NCI-H524 (cell line): ENCODE measurements at places on chromosomes 1 and 21.

GRCh38 chr21:36059823-36060158 is 535 bp downstream of the SETD4 start:
- DNase-seq: peak; percentile 73

- DNase-seq: no peak
Observed at GRCh38 chr21:34343838-34344381, 19.9 kb upstream of the KCNE2 start.

DNA sequence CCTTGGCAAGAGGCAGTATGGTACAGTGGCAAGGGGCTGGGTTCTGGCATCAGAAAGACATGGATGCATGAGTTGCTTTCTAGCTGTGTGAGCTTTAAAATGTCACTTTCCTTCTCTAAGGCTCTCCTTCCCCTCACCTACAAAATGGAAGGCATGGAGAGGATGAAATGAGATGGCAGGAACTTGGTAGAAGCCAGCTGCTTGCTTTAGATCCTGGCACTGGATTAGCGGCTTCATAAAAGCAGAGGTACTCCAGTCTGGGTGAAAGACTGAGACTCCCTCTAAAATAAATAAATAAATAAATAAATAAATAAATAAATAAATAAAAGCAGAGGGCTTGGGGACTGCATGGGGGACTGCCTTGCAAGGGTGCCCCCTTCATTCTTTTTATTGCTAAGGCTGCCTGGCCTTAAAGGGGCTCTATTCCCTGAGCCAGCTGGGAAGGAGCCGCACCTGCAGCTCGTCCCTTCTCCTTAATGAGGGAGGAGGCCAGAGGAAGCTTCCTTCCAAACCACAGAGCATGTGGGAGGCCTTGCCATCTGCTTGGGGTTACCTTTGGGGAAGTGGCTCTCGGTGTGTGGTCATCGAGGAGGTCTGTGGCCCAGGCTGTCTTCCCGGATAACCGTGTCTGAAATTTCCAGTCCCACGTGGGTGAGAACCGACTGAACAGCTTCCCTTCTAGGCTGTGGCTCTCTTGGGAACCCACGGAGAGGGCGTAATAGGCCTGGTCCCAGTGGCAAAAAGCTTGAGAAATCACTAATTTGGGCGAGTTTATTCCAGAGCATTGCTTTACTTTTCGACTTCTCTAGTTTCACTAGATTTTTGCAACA is 2.0 kb upstream of the ATP13A2 start:
- no peak for DNase-seq

- no peak for DNase-seq
Observed at GRCh38 chr1:63671514-63671913, 78.3 kb downstream of the PGM1 start.

GRCh38 chr1:35706846-35707600 is 11.7 kb downstream of the C1orf216 start:
- no peak for DNase-seq

DNA sequence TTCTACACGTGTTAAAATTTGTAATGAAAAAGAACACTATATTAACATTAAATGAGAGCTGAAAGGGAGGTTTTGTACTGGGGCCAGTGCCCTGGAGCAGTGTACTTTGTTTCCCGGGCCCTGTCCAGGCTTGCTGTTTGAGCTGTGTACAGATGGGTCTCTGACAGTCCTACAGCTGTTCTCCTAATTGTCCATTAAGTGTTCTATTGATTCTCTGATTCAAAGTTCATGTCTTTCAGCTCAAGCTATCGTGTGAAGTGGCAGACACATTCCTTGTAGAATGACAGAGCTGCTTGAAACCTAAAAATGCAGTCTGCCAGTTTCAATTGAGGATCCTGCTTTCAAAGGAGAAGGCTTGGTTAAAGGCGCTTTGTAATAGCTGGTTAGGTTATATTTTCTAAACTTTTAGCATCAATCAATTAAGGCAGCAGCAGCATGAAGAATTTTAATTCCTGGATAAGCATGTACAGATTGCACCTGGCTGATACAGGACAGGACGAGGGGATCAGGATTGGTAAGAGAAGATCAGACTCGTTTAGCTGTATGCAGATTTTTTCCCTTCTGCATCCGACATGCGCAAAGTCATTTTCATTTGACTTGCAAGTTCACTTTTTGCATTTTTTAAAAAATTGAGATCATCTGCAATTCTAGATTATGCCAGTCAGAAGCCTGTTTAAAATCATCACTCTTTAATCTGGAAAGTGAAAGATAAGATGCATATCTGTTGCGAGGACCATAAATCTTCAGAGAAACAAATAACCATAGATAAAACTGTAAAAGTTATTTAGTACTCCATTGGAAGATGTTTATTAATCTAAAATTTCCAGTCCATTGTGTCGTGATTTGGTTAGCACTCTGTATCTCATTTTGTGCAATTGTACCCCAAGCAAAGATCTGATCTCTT is 98.5 kb downstream of the ATG4C start:
- DNase-seq: peak; percentile 86

DNA sequence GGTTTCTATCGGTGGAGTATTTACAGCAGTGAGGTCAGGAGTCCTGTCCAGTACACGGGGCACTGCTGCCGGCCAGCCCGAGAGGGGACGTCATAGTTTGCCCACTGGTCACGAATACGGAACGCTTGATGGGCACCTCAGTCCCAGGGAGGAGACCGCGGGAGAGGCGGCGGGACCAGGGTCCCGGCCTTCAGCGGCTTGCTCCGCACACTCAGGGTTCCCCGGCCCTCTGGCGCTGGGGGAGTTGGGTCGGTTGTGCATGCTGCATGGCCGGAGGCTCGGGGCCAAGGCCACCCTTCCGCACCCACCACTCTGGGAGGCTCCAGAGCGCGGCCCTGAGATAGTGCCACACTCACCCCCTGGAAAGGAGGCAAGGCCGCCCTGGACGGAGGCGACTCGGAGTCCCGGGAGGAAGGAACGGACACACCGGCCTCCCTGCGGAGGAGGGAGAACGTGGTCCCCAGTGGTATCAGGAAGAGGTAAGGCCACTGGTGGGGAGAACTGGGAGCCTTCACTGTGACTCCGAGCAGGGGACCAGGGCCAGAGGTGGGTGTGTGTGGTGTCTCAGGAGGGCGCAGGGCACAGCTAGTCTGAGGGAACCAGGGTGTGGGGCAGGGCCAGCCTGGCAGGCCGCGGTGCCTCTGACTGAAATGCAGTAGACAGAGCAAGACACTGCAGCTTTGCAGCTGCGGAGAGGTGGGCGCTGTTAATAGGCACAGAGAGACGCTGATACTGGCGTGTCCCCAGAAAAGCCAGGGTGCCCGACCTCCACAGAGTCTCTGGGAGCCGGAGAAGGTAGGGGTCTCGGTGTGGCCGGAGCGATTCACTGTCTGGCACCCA is 28.6 kb upstream of the PRSS38 start:
- no peak for DNase-seq

GRCh38 chr1:20497506-20497905 is 10.4 kb downstream of the MUL1 start:
- DNase-seq: no peak

DNA sequence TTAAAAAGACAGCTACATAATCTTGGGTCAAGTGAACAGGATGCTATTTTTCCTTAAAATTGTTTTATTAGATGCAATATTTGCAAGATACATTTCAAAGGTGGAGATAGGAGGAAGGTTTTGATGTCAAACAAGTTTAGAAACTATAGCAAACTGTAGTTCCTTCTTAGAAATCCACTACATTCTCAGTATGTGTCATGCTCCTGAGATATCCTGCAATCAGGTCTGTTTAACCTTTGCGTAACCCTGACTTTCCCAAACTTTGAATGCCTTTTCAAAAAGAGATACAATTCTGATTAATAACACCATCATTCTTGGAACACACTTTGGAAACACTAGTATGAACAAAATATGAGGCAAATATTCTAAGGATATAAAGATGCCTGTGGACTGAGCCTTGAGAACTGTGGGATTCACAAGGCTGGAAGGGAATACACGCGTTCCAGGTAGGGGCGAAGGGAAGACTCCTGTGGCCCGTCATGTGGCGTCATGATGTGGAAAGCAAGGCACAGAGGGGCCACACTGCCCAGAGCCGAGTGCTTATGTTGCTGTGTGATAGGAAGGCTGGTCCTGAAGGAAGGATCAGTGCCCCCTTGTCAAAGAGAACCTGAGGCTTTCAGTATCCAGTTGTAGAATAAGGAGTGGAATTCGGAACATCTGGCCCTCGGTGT is 19.6 kb upstream of the TARBP1 start:
- DNase-seq: no peak

DNA sequence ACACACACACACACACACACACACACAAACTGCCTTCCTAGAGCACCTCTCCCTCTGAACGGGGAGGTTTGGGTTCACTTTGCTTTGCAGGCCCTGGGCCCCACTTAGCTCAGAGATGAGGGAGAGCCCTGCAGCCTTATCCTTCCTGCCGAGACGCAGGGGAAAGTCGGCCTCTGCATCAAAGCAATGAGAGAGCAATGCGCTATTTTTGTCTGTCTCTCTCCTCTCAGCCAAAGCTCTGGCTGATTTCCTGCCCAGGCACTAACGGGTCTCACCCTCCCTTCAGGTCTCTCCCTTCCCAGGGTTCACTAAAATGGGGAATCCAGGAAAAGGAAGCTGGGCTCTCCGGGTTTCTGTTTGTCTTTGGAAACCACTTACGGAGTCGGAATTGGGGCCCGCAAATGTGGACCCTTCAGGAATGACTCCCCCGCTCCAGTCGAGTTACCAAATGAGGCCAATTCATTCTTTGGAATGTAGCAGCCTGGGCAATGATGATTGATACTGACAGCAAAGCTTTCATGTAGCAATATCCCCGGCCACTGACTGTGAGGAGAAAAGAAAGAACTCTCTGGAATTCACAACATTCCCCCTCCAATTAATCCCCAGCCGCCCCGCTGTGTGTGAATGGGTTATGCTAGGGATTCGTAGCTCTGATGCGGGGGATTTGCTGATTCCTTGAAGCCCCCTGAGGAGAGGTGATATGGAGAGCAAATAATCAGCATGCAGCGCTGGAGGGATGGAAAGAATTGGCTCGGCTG is 61.5 kb upstream of the WLS start:
- no peak for DNase-seq
